ENCODE measurements at places on chromosomes 2 and 18.

GRCh38 chr18:73511771-73512503 is 635.7 kb downstream of the FBXO15 start:
- no peak for DNase-seq

GRCh38 chr2:30683236-30683956 is 123.8 kb downstream of the CAPN13 start:
- no peak for DNase-seq

DNA sequence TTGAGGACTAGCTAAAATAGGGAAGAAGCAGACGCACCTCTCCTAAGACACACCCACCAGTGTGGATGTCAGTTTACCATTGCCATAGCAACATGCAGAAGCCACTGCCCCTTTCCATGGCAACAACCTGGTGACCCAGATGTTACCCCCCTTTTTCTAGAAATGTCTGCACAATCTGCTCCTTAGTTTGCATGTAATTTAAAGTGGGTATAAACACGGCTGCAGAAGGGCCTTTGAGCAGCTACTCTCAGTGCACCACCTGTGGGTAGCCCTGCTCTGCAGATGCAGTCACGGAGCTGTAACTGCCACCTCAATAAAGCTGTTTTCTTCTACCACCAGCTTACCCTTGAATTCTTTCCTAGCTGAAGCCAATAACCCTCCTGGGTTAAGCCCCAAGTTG is 87.1 kb downstream of the FBXO15 start:
- no peak for DNase-seq

DNA sequence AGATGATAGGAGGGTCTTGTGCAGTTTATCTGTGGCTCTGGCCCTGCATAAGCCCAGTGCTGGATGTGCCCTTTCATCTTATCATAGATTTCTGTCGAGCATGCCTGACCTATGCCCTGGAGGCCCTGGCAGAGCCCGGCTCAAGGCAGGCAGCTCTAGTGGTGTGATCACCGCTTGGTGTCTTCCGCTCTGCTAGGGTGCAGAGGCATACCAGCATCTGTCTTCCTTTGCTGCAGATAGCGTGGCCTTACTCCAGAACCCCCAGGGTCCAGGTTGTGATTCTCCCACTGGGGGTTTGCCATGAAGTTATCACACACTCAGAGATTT is 13.7 kb upstream of the TRAF3IP1 start:
- no peak for DNase-seq

GRCh38 chr18:41974796-41975201 is 19.8 kb downstream of the PIK3C3 start:
- DNase-seq: no peak

- no peak for DNase-seq
These were observed 31.9 kb upstream of the PNO1 start for GRCh38 chr2:68125821-68126220.

DNA sequence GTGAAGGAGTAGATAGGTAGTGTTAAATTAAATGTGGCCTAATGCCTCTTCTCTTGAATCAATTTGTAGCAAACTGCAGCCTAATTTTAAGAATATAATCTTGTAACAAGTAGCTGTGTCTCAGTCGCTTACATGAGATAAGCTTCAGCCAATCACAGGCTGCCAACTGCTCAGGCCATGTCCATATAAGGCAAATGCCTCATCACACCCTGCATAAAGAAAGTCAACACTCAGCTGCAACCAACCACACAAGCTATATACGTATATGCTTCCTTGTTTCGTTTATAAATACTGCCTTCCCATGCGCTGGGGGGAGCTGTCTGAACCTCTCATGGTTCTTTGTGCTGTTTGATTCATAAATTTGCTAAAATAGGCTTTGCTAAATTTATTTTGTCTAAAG is 476.3 kb downstream of the TRIB2 start:
- no peak for DNase-seq

DNA sequence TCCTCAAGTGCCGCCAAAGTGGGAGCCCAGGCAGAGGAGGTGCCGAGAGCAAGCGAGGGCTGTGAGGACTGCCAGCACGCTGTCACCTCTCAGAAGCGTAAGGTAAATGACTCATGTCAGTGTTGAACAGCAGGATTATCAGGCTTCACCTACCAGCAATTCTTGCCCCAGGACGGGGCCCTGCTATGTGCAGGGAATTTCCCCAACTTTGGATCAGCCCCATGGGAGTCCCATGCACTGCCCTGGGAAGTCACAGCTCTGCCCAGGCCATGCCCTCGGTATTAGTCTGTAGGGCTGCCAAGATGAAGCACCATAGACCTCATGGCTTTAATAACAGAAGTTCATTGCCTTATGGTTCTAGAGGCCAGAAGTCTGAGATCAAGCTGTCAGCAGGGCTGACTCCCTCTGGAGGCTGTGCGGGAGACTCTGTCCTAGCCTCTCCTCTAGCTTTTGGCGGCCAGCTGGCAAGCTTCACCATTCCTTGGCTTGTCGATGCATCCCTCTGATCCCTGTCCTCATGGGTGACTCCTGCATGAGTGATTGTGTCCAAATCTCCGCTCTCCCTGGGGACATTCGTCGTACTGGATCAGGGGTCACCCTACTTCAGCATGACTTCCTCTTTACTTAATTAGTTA is 55.9 kb downstream of the TRPM8 start:
- DNase-seq: no peak

DNA sequence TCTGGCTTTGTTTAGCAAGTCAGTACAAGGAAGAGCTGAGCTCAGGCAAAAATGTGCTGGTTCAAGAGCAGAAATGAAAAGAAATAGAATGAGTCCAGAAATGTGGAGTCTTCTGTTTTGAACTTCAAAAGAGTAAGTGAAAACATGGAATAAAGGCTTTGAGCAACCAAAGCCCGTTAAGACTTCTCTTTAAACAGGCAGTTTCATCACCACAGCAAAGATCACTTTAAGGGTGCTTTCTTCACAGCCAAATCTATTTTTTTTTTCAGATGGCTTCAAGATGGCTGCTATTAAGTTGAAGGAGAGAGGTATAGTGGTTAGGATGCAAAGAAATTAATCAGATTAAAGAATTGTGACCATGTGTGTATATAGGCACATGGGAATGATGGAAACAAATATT is 2.0 kb upstream of the CHRNA1 start:
- no peak for DNase-seq

GRCh38 chr2:54295911-54296310 is 39.9 kb upstream of the TSPYL6 start:
- DNase-seq: no peak

GRCh38 chr2:170716851-170717598 is 1.9 kb downstream of the SP5 start:
- DNase-seq: peak; percentile 88

- DNase-seq: no peak
These were observed 944.6 kb upstream of the LRRTM1 start for GRCh38 chr2:81249152-81249551.

- DNase-seq: no peak
These were observed 697.9 kb upstream of the ID2 start for GRCh38 chr2:7983912-7984311.

- DNase-seq: no peak
These were observed 149.2 kb downstream of the ABCA12 start for GRCh38 chr2:214989187-214989586.

GRCh38 chr2:6885968-6886367 is 8.4 kb downstream of the RSAD2 start:
- DNase-seq: no peak

DNA sequence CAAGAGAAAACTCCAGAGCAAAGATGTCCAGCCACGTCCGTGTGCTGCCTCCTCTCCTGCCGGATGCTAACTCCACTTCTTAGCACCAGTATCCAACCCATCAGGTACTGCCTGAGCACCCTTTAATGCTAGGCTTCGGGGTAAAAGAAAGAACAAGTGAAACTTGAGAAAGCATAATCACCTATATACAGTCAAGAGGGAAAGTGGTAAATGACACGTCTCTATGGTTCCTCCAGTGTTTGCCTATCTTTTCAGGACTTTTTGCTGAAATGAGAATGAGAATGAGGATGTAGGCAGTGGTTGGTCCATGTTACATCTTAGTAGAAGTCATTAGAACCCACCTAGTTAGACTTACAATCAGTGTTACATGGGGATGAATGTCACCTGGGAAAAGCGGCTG is 47.9 kb downstream of the EPHA4 start:
- no peak for DNase-seq

GRCh38 chr18:62060820-62061219 is 126.0 kb downstream of the PIGN start:
- no peak for DNase-seq

GRCh38 chr2:160993654-160994061 is 166.6 kb upstream of the TANK start:
- no peak for DNase-seq

- no peak for DNase-seq
These were observed 281.7 kb downstream of the CCDC85A start for GRCh38 chr2:56465491-56465890.

DNA sequence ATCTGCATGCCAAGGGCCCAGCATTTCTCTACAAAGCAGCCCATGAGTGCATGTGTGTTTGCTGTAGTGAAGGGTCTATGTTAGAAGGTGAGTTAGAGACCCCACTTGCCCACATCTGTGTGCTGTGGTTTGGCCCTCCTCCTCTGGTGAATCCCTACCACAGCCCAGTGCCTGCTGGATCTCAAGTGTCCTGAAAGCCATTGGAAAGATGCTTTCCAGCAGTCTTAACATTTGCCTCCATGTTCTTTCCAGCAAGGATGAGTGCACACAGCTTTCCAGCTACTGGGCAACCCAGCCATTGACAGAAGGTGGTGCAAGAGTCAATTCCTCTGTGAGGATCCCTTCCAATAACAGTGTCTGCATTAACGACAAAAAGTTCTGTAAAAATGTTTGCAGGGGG is 13.6 kb downstream of the CRIM1 start:
- no peak for DNase-seq

GRCh38 chr2:123128951-123129350 is 896.1 kb upstream of the CNTNAP5 start:
- no peak for DNase-seq

- DNase-seq: no peak
These were observed 54.4 kb downstream of the DOK6 start for GRCh38 chr18:69455125-69455524.

DNA sequence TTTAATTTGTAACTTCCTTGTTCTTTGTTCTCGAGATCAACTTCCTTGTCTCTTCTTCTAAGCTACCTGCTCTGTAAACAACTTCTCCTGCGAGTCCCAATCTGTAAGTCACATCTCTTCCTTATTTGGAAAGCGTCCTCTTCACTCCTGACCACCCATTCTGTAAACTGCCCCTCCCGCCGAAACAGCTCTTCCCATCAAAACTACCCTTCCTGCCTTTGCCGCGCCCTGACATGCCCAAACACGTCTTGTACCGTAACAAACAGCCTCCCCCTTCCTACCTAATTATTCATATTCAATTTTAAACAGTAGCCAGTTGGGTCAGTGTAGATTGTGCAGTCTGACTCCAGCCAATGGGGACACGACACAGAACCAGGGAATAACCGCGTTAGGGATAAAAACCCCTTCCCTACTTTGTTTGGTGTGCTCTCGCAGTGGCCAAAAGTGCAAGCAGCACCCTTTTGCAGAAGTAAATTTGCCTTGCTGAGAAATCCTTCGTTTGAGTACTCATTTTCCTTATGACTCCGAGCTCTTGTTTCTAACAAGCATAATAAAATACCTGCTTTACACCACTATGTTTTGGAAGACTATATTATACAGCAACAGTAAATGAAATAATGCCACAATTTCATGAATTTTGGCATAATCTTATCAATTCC is 39.8 kb downstream of the PIAS2 start:
- DNase-seq: no peak

- no peak for DNase-seq
These were observed 46.4 kb upstream of the ODC1 start for GRCh38 chr2:10494351-10495066.

DNA sequence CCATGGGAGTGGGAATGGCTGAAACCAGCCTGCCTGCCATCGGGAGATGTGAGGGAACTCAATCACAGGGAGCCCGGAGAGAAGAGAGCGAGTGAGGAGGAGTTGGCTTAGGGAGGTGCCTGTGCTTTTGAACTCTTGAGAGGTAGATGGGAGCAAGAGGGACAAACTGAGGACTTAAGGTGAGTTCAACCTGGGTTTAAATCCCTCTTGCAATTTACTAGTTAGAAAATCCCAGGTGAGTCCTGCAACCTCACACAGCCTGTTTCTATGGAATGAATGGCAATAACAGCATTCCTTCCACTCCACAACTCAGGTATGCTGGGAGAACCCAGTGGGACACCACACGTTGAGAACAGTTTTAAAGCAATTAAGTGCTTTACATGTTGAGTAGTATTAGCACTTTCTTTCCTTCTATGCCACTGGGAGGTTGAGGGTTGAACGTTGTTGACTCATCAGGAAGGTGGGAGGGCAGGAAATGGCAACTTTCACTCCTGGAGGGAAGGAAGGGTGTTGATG is 57.3 kb downstream of the VIT start:
- no peak for DNase-seq

- no peak for DNase-seq
These were observed 33.2 kb upstream of the REEP1 start for GRCh38 chr2:86370579-86370978.

DNA sequence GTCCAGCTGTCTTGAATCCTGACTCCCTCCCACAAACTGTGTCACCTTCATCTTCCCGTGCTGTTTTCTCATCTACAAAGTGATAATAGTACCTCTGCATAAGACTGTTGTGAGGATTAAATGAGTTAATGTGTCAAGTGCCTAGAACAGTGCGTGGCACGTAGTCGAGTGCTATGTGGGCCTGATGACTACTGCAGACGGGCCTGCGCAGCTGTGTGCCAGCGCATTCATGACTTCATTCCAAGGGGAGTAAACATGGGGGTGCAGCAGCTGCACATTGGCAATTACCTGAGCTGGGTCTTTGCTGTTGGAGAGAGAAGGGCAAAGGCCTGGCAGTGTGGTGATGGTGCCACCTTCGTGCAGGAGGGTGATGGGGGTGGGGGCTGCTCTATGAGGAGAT is 5.0 kb downstream of the TEX44 start:
- no peak for DNase-seq

GRCh38 chr2:125582516-125582915 is 1073.4 kb upstream of the GYPC start:
- DNase-seq: no peak

DNA sequence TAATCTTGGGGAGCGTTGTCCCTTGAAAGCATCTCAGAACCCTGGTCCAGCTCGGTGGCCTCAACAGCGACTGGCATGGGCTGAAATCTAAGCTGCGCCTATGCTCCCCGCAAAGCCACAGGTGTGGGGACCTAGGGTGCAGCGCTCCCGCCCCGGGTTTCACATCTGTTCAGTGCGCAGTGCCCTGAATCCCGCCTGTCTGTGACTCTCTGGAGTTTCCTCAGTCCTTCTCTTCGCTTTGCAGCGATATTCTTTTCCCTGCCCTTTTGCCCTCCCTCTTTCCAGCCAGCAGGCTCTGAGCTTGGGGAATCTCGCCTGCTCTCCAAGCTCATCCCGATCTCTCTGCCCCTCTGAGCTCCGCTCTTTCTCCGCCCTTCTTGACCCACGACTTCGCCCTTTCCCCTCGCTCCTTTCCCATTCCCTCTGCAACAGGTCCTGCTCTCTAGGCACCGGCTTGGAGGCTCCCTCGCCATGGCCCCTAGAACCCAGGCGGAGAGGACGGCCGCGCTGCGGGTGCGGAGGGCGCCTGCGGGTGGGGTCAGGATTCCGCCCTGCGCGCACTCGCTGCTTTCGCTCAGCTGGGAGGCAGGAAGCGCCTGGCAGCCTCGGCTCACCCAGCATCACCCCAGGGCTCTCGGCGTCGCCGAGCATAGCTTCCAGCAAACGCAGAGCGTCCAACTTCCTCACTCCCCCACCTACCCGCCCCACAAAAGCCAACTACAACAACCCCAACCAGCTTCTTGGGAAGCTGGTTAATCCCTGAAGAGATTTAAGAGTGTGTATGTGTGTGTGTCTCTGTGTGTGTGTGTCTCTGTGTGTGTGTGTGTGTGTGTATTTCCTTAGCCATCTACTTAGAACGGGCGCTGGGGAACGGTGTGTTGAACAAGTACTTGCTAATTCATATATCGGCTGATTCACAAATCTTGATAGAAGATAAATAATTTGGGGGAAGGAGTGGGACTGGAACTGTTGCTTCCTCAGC is 1.1 kb downstream of the GRP start:
- peak; percentile 60 for DNase-seq
